Lung (tissue), 17 donors: ENCODE measurements at places on chromosomes 4 and X.

DNA sequence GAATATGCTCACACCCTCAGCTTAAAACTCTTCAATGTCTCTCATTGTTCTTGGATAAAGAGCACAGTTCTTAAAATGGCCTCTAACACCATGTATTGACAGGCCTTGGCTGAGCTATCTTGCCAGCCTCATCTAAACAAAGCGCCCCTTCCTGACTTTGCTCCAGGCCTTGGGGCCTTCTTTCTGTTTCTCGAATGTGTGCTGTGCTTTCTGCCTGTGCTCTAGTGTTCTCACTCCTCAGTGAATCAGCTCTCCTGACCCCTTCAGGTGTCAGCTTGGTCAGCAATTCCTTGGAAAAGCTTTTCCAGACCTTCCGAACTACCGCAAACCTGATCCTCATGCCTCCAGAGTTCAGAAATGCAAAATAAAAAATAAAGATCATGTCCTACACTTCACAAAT, 346.3 kb upstream of the FSTL5 start:
- no peaks in the 10 kb centered on the region for H3K27me3 ChIP-seq
- no peaks in the 10 kb centered on the region for H3K36me3 ChIP-seq
- H3K4me1 ChIP-seq: no peaks in the 10 kb centered on the region

GRCh38 chr4:147174591-147174990, 228.9 kb upstream of the TTC29 start:
- H3K4me3 ChIP-seq: no peak overlapping the region
- H3K27me3 ChIP-seq: no peaks in the 10 kb centered on the region
- no peak for DNase-seq

GRCh38 chr4:78320349-78320935, 231.1 kb upstream of the ANXA3 start:
- no peak for DNase-seq
- no peak overlapping the region for H3K27ac ChIP-seq
- H3K4me3 ChIP-seq: no peak overlapping the region
- no peaks in the 10 kb centered on the region for H3K36me3 ChIP-seq
- no peaks in the 10 kb centered on the region for H3K4me1 ChIP-seq
- no peaks in the 10 kb centered on the region for H3K27me3 ChIP-seq

- H3K4me1 ChIP-seq: no peaks in the 10 kb centered on the region
- no peaks in the 10 kb centered on the region for H3K27me3 ChIP-seq
- H3K4me3 ChIP-seq: no peak overlapping the region
Observed at GRCh38 chr4:148207068-148207467, 235.1 kb downstream of the NR3C2 start.
